Dermis lymphatic vessel endothelial cell (primary cell): ENCODE measurements at places on chromosomes 2 and 18. TPM values are rescaled to one million over a fixed set of nuclear protein-coding genes. Genes with fewer than 3 reads are reported as not detected.

GAD1 gene
- 0.52 and 0.76 TPM in 2 replicates for total RNA-seq

GBX2 gene
- total RNA-seq: 0.52 and 0.87 TPM in 2 replicates

MYOM1 gene
- total RNA-seq: 0.43 and 2.4 TPM in 2 replicates

AGAP1 gene
- 3.0 and 3.2 TPM in 2 replicates for total RNA-seq

CRYBA2 gene
- total RNA-seq: not detected in 2 replicates

MRPS9 gene
- total RNA-seq: 13.9 and 25.4 TPM in 2 replicates

ZDBF2 gene
- total RNA-seq: 12.4 and 15.2 TPM in 2 replicates

SMAD7 gene
- total RNA-seq: 6.5 and 10.1 TPM in 2 replicates

LDAH gene
- 15.5 and 22.2 TPM in 2 replicates for total RNA-seq

CXCR2 gene
- not detected in 2 replicates for total RNA-seq

TUBA3D gene
- total RNA-seq: not detected in 2 replicates

NEB gene
- 0.43 and 0.60 TPM in 2 replicates for total RNA-seq

KCMF1 gene
- total RNA-seq: 63.8 and 68.2 TPM in 2 replicates

SERPINB12 gene
- total RNA-seq: not detected in 2 replicates

SERPINB4 gene
- not detected in 2 replicates for total RNA-seq

TRABD2A gene
- 0.17 and 0.98 TPM in 2 replicates for total RNA-seq

INPP5D gene
- 27.7 and 45.4 TPM in 2 replicates for total RNA-seq

FRZB gene
- 0.43 TPM in 2 replicates for total RNA-seq

IL1RL2 gene
- 0.09 and 0.22 TPM in 2 replicates for total RNA-seq

DNAJB2 gene
- 20.8 and 21.1 TPM in 2 replicates for total RNA-seq

RESP18 gene
- total RNA-seq: not detected in 2 replicates

C2orf80 gene
- not detected in 2 replicates for total RNA-seq

TUBA4B gene
- not detected in 2 replicates for total RNA-seq

VPS4B gene
- 53.6 and 61.9 TPM in 2 replicates for total RNA-seq

NAT8 gene
- total RNA-seq: not detected in 2 replicates

TFCP2L1 gene
- total RNA-seq: not detected in 2 replicates

GNLY gene
- total RNA-seq: not detected in 2 replicates

SP5 gene
- not detected in 2 replicates for total RNA-seq

REG1B gene
- total RNA-seq: not detected in 2 replicates

CXXC1 gene
- 29.9 and 36.8 TPM in 2 replicates for total RNA-seq

DCDC2C gene
- not detected in 2 replicates for total RNA-seq

TUBB6 gene
- total RNA-seq: 532 and 823 TPM in 2 replicates

GREB1 gene
- 0.11 and 0.26 TPM in 2 replicates for total RNA-seq

KLHL41 gene
- total RNA-seq: under 0.01 and 0.17 TPM in 2 replicates

TSPYL6 gene
- not detected in 2 replicates for total RNA-seq
